ENCODE measurements at places on chromosomes 11 and 22. TPM values are rescaled to one million over a fixed set of nuclear protein-coding genes. Genes with fewer than 3 reads are reported as not detected.

Gene UBASH3B
- 2.6 TPM for total RNA-seq

Gene LMO2
- 2.4 TPM for total RNA-seq

Gene FGF4
- not detected for total RNA-seq

Gene FIBIN
- total RNA-seq, result 36.6 TPM

Gene TTC36
- total RNA-seq, result not detected

Gene C11orf97
- total RNA-seq, result not detected

Gene HBB
- not detected for total RNA-seq

Gene JAML
- total RNA-seq, result not detected

Gene PDE3B
- total RNA-seq, result 4.7 TPM

Gene SLC5A4
- not detected for total RNA-seq

Gene CEND1
- 0.49 TPM for total RNA-seq

All from cardiac ventricle fibroblast (primary cell).